ENCODE measurements at places on chromosomes 2 and 18. TPM values are rescaled to one million over a fixed set of nuclear protein-coding genes. Genes with fewer than 3 reads are reported as not detected.

- peak; percentile 74 for DNase-seq
- peak overlapping the region; percentile 23 for H3K27ac ChIP-seq
These were observed 25.6 kb upstream of the ACSL3 start for GRCh38 chr2:222835143-222835822.

DNA sequence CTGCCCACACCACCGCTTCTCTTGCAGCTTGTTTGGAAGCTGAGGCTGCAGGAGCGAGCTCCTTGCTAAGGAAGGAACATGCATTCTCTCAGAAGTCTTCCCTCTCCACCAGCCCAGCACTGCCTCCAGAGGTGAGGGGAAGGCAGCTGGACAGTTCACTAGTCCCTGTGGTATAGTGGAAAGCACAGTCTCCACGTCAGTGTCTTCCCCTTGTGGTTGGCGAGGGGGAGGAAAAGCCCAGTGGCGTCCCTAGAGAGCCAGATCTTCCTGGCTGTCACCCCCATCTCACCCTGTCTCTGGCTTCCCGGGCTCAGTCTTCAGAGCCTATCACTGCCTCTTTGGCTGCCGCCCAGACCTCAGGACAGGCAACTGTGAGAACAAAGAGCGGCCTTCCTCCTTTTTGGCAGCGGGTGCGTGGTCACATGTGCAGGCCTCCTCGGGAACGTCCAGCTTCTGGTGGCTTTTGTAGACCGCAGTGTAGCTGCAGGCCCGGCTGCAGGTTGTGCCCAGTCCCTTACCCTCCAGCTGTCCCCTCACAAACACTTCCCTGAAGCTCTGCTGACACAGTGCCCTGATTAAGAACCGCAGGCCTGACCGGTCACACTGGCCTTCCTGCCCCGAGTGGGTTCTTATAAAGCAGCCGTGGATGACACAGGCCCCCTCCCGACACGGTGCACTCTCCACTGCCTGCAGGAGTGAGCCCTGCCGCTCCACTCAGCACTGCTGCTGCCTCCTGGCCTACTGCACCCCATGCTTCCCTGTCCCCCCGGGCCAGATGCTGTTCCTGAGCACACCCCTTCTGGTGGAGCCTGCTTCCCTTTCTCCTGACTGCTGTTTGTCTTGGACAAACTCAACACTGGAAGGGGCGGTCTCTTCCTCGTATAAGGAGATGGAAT, 90.9 kb downstream of the RNF144A start:
- no peaks in the 10 kb centered on the region for H3K27me3 ChIP-seq
- H3K4me3 ChIP-seq, result no peak overlapping the region
- no peaks in the 10 kb centered on the region for H3K36me3 ChIP-seq

DNA sequence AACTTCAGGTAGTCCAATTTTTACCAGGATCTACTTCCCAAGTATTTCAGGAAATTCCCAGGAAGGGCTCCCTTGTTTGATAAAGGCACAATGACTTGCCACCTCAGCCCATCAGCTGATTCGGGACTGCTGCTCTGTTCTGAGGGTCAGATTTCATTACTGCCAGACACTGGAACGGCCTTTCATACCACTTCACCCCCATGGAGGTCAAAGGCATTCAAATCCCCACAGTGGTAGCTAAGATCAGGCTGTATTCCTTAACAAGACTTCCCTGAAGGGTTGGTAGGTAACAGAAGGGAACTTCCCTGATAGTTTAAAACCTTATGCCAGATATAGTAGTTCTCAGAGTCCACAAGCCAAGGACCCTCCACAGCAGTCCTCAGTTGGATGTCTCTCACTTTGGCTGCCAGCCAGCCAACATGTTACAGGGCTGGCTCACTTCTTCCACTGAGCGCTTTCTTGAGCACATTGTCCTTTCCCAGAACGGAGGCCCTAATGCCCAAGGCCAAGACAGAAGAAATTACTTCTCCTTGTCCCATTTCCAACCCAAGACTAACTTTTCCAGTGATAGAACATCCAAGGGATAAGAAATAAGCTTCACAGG, 40.0 kb upstream of the GLS start:
- no peaks in the 10 kb centered on the region for H3K27me3 ChIP-seq
- no peak overlapping the region for H3K4me3 ChIP-seq
- peak overlapping the region; percentile 100 for H3K27ac ChIP-seq
- no peak for DNase-seq

DNA sequence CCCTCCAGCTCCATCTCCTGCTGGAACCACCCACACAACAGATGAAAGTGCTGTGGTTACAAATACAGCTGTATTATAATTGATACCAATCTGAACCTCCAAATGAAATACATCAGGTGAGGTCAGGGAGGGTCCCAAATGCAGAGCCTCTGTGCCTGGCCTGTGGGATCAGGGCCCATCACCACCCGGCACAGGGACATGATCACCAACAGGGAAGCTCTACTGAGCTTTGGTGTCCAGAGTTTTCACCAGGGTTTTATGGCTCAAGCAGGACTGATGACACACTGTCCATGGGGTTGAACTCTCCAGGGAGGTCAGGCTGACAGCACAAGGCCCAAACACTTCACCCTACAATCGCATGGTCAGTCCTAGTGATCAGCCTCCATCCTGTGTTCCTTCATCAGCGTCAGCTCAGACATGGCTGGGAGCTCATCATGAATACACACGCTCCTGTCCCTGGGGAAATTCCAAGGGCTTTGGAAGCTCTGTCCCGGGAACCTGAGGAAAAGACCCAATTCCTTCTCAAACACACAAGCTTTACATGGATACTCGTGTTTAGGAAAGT, 3.9 kb upstream of the PXDN start:
- H3K36me3 ChIP-seq, result no peaks in the 10 kb centered on the region
- no peak for DNase-seq
- peaks cover 6% of the 10 kb centered on the region for H3K4me1 ChIP-seq
- no peak overlapping the region for H3K27ac ChIP-seq
- H3K4me3 ChIP-seq, result no peak overlapping the region
- no peaks in the 10 kb centered on the region for H3K27me3 ChIP-seq

DNA sequence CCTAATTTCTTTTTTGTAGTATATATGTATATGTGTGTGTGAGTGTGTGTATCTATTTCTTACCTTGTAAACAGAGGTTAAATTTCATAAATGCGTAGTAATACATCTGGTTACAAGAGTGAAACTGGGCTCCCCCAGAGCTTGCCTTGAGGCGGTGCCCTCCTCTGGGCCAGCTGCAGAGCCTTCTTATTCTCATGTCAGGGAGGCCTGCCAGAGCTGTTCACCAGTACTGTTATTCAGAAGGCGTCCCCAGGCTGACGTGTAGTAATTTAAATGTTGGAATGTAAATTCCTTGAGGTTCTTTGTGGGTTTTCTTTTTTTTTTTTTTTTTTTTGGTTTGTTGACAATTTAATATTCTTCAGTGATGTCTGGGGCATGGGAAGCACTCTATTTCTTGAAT, 11.2 kb downstream of the COPS8 start:
- H3K4me1 ChIP-seq, result no peaks in the 10 kb centered on the region
- no peak overlapping the region for H3K4me3 ChIP-seq
- H3K36me3 ChIP-seq, result peaks cover 62% of the 10 kb centered on the region
- H3K27ac ChIP-seq, result no peak overlapping the region
- H3K27me3 ChIP-seq, result no peaks in the 10 kb centered on the region

DNA sequence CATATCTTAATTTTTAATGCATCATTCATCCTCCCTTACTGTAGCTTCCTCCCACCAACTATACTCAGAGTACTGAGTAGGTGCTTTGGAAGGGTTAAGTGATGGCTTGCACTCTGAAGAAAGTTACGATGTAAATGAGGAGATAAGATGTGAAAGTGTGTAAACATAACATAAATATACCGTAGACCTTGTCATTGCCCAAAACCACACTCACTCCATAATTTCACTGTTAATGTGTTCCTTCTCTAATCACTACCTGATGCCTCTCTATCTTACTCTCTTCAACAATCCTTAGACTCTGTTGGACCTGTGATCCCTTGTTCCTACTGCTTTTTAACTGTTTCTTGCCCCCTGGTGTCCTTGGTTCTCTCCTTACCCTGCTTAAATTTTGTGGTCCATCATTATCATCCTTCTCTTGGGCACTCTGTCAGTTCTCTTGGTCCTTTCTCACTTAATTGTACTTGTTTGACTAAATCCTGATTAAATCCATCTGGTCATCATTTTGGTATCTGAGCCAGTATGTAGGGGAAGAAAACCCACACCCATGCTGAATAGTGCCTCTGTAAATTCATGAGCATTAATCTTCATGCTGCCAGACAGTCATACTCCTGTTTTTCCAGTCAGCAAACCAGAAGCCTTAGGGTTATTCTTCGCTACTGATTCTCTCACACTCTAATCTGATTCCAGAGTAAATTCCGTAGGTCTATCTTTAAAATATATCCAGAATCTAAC, 45.0 kb downstream of the PMS1 start:
- H3K36me3 ChIP-seq, result 0 out of 2 replicates have a peak, but pooled peaks cover 4% of the 10 kb centered on the region
- H3K27me3 ChIP-seq, result no peaks in the 10 kb centered on the region
- DNase-seq, result no peak
- H3K4me3 ChIP-seq, result no peak overlapping the region

DNA sequence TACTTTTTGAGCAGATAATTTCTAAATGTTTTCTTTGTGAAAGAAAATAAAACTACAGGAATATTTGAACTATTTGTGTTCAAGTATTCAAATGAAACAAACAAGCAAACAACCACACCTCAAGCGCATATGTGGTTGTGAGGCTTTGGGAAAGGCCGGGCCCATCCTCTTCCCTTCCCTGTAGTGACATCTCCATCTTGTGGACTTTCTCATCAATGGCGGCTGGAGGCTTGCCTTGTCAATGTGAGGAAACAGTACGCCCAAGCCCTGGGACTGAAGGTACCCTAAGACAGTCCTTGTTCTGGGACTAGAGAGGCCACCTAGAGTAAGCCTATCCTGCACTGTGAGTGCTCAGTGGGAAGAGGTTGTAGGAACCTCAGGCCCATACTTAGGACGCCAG, 166.8 kb downstream of the TPGS2 start:
- H3K36me3 ChIP-seq, result no peaks in the 10 kb centered on the region
- H3K27me3 ChIP-seq, result no peaks in the 10 kb centered on the region
- H3K27ac ChIP-seq, result no peak overlapping the region
- H3K4me1 ChIP-seq, result peaks cover 7% of the 10 kb centered on the region

GRCh38 chr2:73282924-73283544, 1.2 kb downstream of the FBXO41 start:
- no peak for DNase-seq
- H3K27me3 ChIP-seq, result no peaks in the 10 kb centered on the region
- H3K4me3 ChIP-seq, result peak overlapping the region; percentile 97
- H3K27ac ChIP-seq, result no peak overlapping the region
- no peaks in the 10 kb centered on the region for H3K36me3 ChIP-seq
- peaks cover 18% of the 10 kb centered on the region for H3K4me1 ChIP-seq

DNA sequence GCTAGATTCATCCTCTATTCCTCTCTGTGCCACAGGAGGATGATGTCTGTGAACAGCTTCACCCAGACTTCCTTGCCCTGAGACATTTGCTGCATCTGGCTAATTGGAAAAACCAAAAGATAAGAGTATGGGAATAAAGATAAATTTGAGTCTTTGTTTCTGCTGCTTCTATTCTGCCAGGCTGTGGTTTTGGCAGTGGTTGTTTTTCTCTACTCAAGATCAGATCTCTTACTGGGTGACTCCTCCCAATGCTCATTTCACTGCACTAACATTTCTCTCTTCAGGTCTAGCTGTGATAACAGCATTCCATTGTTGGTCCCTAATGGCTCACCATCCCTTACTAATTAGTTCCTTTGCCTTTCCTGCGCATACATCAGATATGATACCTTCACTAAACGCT, 89.5 kb downstream of the CALCRL start:
- DNase-seq, result no peak
- no peaks in the 10 kb centered on the region for H3K27me3 ChIP-seq
- H3K4me3 ChIP-seq, result no peak overlapping the region

- no peak for DNase-seq
- no peaks in the 10 kb centered on the region for H3K27me3 ChIP-seq
- no peak overlapping the region for H3K27ac ChIP-seq
- peaks cover 9% of the 10 kb centered on the region for H3K4me1 ChIP-seq
- H3K4me3 ChIP-seq, result no peak overlapping the region
These were observed 36.6 kb downstream of the SLC14A1 start for GRCh38 chr18:45760462-45761036.

- H3K36me3 ChIP-seq, result no peaks in the 10 kb centered on the region
- no peaks in the 10 kb centered on the region for H3K27me3 ChIP-seq
- DNase-seq, result peak; percentile 75
- H3K4me3 ChIP-seq, result no peak overlapping the region
These were observed 22.0 kb downstream of the KCTD1 start for GRCh38 chr18:26526128-26526965.

DNA sequence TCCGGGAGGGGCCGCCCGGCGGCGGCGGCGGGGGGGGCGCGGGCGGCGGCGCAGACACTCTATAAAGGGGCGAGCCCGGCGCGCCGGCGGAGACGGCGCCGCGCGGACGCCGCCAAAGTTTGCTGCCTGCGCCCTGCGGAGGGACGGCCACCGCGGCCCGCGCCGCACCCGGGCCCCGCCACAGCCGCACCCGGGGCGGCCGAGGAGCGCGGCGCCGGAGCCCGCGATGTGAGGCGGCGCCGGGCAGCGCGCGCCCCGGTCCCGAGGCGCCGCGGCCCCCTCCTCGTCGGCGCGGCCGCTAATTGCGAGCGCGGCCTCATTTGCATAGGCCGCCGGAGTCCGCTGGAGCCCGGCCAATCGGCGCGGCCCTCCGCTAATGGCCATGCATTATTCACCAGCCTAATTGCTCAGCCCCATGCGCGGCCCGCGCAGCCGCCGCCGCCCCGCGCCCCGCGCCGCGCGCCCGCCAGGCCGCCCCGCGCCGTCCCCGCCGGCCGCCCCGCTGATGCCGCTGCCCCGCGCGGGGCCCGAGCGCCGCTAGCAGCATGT, at the start of gene SALL3:
SALL3 (plus strand) TSS at position 89 of the 549 bp plus-strand sequence; CDS start at position 546, 457 bp downstream.
- H3K27ac ChIP-seq, result no peak within 1 kb of the TSS
- no peak for DNase-seq
- H3K4me3 ChIP-seq, result no peak within 1 kb of the TSS
- H3K36me3 ChIP-seq, result no peaks in the 10 kb centered on the region
- peaks cover 21% of the 10 kb centered on the region for H3K27me3 ChIP-seq
- H3K4me1 ChIP-seq, result no peaks in the 10 kb centered on the region

GRCh38 chr2:176931588-176932563, 280.7 kb upstream of the HNRNPA3 start:
- no peaks in the 10 kb centered on the region for H3K36me3 ChIP-seq
- no peaks in the 10 kb centered on the region for H3K4me1 ChIP-seq
- no peak overlapping the region for H3K4me3 ChIP-seq
- H3K27me3 ChIP-seq, result no peaks in the 10 kb centered on the region

DNA sequence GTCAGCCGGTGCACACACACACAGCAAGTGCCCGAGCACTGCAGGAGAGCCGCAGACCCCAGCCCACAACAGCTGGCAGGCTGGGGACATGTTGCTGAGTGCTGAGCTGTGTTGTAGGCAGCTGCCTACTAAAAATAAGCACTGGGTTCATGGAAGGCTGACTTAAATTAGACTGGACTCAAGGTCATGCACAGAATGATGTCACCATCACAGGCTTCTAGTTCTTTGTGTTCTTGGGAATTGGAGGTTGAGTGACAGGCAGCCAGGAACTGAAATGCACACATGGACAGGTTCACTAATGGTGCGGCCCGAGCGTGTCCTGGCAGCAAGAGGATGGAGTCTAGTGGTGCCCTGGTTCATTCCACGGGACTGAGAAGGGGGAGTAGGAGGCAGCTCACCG, 71.3 kb downstream of the VWA3B start:
- H3K27me3 ChIP-seq, result peaks cover 11% of the 10 kb centered on the region
- H3K4me3 ChIP-seq, result no peak overlapping the region
- no peaks in the 10 kb centered on the region for H3K36me3 ChIP-seq

GRCh38 chr2:107721586-107721985, 105.1 kb upstream of the RGPD4 start:
- peaks cover 16% of the 10 kb centered on the region for H3K27me3 ChIP-seq
- H3K36me3 ChIP-seq, result no peaks in the 10 kb centered on the region
- no peak for DNase-seq
- no peak overlapping the region for H3K4me3 ChIP-seq
- no peaks in the 10 kb centered on the region for H3K4me1 ChIP-seq

Gene SH2D6
- total RNA-seq, result 2.3 TPM

Gene CYS1
- 0.43 TPM for total RNA-seq

Gene FHL2
- total RNA-seq, result 109 TPM

Gene DLGAP1
- total RNA-seq, result not detected

Gene RAD51AP2
- total RNA-seq, result not detected

Gene ZSWIM2
- total RNA-seq, result not detected

Gene GLI2
- total RNA-seq, result 11.6 TPM

Gene ALPP
- 47.5 TPM for total RNA-seq
